ENCODE measurements at places on chromosomes 4 and X. TPM values are rescaled to one million over a fixed set of nuclear protein-coding genes. Genes with fewer than 3 reads are reported as not detected.

The SNCA gene
- 6.1 TPM for total RNA-seq

The PCDH19 gene
- total RNA-seq = 0.66 TPM

The C1QTNF7 gene
- total RNA-seq = 28.2 TPM

The TCEAL3 gene
- 34.2 TPM for total RNA-seq

The CCDC120 gene
- 18.8 TPM for total RNA-seq

The XKRX gene
- 0.26 TPM for total RNA-seq

The ADGRG2 gene
- total RNA-seq = 12.5 TPM

The RNF175 gene
- total RNA-seq = 0.17 TPM

The MAOA gene
- total RNA-seq = 126 TPM

The CXCL6 gene
- total RNA-seq = 3.4 TPM

The CENPVL2 gene
- 0.17 TPM for total RNA-seq

The SOX3 gene
- total RNA-seq = not detected

All from mucosa of gallbladder (tissue), 1 donor.